ENCODE measurements at places on chromosomes 6 and 20.

DNA sequence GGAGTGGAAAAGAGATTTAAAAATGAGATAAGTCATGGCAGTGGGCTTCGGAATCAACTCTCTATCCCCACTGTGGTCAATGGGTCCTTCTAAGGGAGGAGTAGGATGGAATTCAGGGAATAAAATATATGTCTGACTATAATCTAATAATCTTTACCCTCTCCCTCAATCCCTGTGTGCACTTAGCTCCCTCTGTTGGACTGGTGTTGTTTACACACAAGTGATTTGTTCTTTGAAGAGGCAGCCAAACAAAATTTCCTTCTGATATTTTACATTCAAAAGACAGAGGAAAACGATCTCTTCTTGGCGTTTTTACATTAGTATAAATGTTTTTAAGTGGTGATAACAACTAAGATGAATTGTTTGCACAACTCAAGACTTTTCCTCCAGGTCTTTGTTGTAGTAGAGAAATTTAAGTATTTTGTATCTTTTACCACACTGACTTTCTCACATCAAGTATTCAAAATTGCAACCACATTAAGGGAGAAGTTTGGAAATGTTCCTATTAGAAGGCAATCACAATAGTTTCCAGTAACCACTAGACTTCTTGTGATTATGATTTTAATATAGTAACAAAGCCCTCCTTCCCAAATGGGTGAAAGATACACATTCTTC lies 317.8 kb downstream of the CENPW start:
- no peak for DNase-seq

DNA sequence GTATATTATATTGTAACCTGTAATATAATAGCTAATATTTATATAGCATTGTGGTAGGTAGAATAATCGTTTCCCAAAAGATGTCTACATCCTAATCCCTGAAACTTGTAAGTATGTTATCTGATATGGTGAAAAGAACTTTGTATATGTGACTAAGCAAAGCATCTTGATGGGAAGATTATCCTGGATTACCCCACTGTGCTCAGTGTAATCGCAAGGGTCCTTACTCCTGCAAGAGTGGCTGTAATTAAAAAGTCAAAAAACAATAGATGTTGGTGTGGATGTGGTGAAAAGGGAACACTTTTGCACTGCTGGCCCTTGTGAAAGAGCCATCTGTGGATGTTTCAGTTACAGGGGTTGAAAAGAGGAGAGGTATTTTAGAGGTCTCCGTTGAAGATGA lies 95.2 kb downstream of the EDN1 start:
- DNase-seq = no peak

- no peak for DNase-seq
These were observed 44.0 kb downstream of the IRAK1BP1 start for GRCh38 chr6:78911218-78911940.

GRCh38 chr6:166932116-166932515 lies 24.2 kb downstream of the RNASET2 start:
- DNase-seq = no peak

- no peak for DNase-seq
These were observed 205.0 kb upstream of the RIMS1 start for GRCh38 chr6:71681234-71681867.

GRCh38 chr6:97813889-97814567 lies 531.0 kb upstream of the MMS22L start:
- DNase-seq = no peak

DNA sequence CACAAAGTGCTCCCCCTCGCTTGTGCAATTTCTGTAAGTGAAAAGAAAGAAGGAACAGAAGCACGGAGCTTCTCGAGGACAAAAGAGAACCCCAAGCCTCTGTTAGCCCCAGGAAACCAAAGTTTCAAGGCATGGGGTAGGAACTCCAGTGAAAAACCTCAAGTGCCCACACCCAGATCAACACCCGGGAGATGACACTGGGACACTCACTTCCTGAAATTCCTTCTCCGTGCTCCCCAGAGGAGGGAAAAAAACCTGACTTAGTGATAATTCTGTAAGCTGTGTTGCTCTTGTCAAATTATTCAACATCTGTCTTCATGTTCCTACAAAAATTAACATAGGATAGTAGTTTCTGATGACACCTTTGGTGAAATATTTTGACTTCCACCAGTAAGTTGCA lies 4.6 kb downstream of the MDGA1 start:
- DNase-seq = no peak

DNA sequence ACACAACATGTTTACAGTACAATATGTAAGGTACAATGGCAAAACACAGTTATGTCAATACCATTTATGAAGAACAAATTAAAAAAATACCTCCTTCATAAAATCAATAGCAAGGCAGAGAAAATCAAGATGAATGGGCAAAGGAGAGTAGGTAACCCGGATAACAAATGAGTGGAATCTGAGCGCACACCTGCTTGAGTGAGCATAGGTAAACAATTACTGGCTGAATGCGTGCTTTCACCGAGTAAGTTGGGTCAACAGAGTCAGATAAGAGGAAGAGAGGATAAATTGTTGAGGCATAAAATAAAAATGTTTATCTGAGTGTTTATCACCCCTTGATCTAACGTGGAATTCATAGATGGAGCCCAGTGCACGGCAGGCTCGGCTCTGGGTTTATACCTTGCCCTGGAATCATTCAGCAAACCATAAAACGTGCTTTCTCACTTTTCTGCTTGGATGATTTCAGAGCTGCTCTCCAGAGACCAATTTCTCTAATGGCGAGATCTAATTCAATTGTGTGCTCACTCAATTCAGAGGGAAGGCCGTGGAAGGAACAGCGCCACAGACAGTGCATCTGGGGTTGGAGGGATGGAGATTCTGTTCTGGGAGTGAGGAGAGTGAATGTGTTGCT lies 224.8 kb upstream of the MAP3K7 start:
- DNase-seq = no peak

DNA sequence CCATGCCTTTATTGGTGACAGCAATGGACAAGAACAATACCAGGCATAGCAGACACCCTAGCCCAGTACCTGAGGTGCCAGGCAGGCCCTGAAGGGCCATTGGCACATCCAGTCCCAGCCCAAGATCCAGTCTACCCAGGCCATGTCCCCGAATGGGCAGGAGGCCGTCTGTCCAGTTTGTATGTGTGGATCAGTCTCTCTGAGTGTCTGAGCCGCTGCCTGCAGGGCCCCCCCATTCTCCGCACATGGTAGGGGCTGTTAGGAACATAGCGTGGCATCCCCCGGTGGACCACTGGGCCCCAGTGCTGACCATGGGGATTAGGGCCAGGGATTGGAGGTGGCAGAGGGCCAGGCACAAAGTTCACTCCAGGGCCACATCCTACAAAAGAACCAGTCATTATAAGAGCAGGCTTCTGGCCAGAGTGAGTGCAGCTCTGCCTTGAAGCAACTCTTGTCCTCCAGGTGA lies 5.1 kb downstream of the PCED1A start:
- no peak for DNase-seq

GRCh38 chr20:57898332-57898731 lies 188.5 kb upstream of the PMEPA1 start:
- DNase-seq = no peak

DNA sequence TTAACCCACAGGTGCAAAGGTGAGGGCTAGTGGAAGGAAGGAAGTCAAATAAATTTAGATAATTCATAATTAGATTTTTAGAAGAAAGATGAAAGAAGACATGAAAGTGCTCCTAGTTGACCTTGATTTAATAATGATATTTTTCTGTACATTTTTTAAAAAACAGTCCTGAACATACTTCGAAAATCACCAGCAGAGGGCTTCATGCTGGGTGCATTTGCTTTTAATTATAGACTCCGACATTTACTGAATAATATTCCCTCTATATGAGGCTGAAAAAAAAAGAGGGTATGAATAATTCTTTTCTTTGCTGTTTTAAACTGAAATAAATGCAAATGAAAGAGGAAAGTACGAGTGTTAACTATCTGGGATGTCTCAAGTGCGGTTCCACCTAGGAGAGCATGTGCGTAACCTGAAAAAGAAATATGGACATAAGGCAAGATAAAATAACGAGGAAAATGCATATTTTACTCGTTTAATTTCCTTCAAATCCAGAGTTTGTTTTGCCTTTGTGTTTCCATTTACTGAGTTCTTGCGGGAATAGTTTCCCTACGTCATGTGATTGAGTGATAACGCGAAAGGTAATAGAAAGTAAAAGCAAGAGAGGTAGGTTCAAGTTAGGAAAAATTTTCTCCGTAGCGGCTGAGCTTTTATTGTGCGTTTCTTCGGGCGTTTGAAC lies 3.1 kb upstream of the TFAP2B start:
- DNase-seq = no peak

GRCh38 chr20:25225642-25226432 lies 22.0 kb upstream of the PYGB start:
- DNase-seq = no peak

DNA sequence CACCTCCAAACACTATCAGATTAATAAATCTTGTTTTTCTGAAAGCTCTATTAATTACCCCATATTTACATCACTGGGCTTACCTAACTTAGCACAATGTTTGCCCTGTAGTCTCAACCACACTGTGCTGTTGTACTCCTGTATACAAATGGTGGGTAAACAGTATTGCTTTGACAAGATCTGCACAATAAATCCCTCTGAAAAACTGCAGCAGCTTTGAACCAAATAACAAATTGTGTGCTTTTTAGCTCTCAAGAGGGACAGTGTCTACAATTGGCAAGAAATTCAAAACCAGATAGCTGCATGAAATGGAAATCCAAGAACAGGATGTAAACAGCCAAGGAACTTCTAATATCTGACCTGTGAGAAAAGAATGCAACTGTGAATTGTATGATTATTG lies 10.4 kb downstream of the KIF6 start:
- no peak for DNase-seq

GRCh38 chr20:48813446-48813747 lies 14.4 kb downstream of the PREX1 start:
- DNase-seq = no peak

DNA sequence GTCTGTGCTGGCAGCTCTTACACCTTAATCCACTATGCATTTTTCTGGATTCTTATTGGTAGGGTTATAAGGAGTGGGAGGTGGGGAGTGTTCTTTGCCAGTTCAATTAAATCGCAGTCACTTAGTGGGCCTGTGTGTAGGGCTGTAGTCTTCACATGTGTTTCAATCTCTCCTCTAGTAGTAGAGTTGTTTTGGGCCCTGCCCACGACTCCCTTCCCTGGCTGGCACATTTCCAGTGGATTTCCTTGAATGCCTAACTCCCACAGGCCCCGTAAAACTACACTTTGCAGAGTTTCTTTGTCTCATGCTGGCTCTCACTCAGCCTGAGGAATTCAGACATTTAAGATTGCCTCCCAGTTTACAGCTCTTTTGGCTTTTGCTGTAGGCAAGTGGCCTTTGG lies 414.0 kb upstream of the OPRM1 start:
- DNase-seq = no peak

- no peak for DNase-seq
These were observed 12.0 kb downstream of the SLC12A5 start for GRCh38 chr20:46040902-46041535.

DNA sequence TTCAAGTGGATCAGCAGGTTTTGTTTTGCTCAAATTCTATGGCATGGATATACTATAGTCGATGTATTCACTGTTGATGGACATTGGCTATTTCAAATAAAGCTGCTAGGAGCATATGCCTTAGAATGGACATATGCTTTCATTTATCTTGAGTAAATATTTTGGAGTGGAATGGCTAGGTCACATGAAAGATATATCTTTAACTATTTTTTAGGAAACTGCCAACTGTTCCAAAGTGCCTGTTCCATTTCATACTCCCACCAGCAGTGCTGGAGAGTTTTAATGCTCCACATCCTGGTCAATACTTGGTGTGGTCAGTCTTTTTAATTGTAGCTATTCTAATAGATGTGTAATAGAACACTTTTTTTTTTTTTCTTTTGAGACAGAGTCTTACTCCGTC lies 81.1 kb upstream of the PIM1 start:
- no peak for DNase-seq

DNA sequence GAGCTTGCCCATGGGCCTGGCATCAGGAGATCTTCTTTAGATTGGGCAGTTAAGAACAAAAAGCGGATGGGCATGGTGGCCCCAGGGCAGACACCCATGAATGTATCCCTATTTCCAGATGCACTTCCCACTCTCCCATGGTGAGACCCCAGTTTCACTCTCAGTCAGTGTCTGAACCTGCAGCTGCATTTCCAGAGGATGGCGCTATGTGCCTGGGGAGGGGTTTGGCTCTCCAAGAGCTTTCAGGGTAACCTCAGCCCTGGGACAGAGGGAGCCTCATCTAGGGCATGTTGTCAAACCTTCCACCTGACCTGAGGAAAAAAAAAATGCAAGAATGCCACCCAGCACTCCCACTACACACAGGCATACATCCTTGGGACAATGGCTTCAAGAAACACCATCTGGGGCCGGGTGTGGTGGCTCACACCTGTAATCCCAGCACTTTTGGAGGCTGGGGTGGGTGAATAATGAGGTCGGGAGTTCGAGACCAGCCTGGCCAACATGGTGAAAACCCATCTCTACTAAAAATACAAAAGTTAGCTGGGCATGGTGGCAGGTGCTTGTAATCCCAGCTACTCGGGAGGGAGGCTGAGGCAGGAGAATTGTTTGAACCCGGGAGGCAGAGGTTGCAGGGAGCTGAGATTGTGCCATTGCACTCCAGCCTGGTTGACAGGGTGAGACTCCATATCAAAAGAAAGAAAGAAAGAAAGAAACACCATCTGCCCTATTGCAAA lies 1.9 kb downstream of the CST9L start:
- DNase-seq = no peak

DNA sequence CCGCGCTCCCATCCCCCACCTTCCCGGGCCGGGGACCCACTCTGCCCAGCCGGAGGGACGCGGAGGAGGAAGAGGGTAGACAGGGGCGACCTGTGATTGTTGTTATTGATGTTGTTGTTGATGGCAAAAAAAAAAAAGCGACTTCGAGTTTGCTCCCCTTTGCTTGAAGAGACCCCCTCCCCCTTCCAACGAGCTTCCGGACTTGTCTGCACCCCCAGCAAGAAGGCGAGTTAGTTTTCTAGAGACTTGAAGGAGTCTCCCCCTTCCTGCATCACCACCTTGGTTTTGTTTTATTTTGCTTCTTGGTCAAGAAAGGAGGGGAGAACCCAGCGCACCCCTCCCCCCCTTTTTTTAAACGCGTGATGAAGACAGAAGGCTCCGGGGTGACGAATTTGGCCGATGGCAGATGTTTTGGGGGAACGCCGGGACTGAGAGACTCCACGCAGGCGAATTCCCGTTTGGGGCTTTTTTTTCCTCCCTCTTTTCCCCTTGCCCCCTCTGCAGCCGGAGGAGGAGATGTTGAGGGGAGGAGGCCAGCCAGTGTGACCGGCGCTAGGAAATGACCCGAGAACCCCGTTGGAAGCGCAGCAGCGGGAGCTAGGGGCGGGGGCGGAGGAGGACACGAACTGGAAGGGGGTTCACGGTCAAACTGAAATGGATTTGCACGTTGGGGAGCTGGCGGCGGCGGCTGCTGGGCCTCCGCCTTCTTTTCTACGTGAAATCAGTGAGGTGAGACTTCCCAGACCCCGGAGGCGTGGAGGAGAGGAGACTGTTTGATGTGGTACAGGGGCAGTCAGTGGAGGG lies 2.8 kb downstream of the SOX4 start:
- DNase-seq = no peak

DNA sequence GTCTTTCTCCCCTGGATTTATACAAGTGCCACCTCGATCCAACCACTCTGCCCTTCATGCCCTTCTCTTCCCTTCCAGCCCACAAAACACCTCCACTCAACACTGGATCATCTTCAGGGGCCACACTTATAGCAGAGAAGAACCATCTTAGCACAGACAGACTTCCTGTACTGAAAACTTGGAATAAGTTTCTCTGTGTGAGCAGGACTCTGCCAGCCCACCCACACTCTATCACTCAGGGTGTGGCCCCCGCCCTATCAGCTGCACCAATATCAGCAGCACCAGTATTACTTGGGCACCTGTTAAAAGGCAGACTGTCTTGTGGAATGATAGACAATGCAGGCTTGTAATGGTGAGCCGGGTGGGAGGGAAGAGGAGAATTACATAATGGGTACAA lies 86.7 kb downstream of the SCML4 start:
- no peak for DNase-seq
